Gastroesophageal sphincter (tissue), 4 donors: ENCODE measurements at places on chromosomes 7 and 10. TPM values are rescaled to one million over a fixed set of nuclear protein-coding genes. Genes with fewer than 3 reads are reported as not detected.

DNA sequence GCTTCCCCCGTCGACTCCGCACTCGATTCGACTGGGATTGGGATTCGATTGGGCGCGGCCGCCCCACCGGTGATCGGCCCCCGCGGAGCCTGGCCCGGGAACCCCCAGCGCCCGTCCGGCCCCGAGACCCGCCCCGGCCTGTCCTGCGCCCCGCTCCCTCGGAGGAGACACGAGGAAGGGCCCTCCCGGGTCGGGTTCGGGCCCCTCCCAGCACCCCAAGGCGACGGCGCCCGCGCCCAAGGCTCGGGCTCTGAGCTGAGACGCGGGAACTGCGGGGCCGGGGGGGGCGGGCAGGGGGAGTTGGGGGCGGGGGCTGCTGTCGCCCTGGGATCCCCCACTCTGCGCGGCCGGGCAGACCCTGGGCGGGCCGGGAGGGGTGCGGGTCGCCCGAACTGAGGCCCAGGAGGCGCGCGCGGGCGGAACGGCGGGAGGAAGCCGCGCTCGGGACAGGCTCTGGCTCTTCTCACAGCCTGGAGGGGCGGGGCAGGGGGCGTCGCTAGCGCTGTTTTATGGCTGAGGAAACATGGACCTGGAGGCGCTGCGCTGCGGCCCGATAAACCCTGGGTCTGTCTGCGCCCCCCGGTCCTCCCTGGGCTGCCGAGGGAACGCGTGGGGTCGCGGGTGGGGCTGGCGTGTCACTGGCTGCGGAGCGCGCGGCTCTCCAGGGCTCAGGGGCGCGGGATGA lies 1.7 kb upstream of the NKX6-2 start:
- no peak for ATAC-seq

GRCh38 chr7:47432671-47433563 lies 149.0 kb downstream of the TNS3 start:
- peak; percentile 70 for ATAC-seq

GNGT1 gene
- not detected for total RNA-seq

GRCh38 chr7:33705333-33705833 lies 200.0 kb upstream of the BMPER start:
- ATAC-seq, result no peak
